ENCODE measurements at places on chromosomes 2 and 18.
A peak's percentile ranks its signal among the peaks of the same experiment; 100 is the strongest.

- no peak for DNase-seq
Observed at GRCh38 chr2:128378231-128379020, 59.8 kb upstream of the HS6ST1 start.

GRCh38 chr2:68709421-68709911 lies 25.1 kb upstream of the ARHGAP25 start:
- DNase-seq: peak; percentile 18

DNA sequence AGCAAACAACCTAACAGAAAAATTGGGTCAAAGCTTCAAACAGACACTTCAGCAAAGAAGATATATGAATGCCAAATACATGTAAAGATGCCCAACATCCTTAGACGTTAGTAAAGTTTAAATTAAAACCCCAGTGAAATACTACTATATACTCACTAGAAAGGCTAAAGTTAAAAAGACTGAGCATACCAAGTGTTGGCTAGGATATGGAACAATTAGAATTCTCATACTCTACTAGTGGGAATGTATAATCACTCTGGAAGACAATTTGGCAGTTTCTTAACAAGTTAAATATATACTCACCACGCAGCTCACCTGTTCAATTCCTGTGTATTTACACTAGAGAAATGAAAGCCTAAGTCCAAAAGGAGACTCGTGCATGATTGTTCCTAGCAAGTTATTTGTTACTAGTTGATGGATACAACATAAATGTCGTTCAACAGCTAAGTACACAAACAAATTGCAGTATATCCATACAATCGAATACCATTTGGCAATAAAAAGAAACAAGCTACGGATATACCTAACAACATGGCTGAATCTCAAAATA lies 183.7 kb upstream of the ZFP36L2 start:
- no peak for DNase-seq

GRCh38 chr2:172817411-172817810 lies 81.8 kb downstream of the RAPGEF4 start:
- no peak for DNase-seq

DNA sequence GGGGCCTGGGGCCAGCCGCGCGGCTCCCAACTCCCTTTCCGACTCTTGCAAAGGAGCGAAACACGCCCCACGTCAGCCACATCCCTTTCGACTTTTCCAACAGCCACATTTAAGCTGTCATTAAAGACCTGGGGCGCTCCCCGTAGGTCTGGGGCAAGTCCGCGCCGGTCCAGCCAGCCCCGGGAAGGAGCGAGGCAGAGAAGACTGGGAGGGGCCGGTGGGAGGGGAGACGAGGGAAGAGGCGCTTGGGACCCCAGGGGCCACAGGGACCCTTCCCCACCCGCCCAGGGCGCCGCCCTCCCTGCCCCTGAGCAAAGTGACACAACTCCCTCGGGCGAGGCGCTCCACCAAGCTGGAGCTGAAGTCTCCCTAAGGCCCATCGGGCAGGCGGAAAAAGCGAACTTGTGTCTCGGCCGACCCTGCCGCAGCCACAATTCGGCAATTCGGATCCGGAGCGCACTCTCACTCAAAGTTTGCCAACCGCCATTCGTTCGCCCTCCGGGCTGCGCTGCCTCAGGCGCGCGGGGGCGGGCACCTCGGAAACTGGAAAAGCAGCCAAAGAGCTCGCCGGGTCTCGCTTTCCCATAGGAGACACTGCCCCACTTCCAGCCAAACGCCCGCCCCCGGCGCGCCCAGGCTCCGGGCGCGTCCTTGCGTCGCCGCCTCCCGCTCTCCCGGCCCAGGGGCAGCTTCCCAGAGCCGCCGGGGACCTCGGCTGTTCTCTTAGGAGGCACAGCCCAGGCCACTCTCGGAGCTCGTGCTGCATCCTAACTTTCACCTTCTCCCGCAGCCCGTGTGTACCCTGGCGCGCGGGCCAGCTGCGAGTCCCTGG lies 1.1 kb upstream of the KCTD1 start:
- peak; percentile 9 for DNase-seq

DNA sequence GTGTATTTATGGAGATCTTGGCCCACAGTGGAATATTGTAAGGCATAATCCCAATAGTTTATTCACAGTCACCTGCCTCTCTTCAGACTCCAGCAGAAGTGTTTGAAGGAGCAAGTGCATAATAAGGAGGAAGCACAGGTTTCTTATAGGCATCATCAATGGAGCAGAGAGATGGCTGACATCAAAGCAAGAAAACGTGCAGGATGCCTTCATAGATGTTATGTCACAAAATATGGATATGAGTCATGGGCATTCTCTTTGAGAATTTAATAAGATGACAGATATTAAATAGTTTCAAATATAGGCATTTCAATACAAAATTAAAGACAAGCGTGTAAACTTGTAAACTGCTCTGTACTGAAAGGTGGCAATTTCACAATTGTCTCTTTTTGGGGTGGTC lies 4.0 kb upstream of the RND3 start:
- no peak for DNase-seq

- no peak for DNase-seq
Observed at GRCh38 chr2:160324917-160325316, 124.8 kb upstream of the ITGB6 start.

DNA sequence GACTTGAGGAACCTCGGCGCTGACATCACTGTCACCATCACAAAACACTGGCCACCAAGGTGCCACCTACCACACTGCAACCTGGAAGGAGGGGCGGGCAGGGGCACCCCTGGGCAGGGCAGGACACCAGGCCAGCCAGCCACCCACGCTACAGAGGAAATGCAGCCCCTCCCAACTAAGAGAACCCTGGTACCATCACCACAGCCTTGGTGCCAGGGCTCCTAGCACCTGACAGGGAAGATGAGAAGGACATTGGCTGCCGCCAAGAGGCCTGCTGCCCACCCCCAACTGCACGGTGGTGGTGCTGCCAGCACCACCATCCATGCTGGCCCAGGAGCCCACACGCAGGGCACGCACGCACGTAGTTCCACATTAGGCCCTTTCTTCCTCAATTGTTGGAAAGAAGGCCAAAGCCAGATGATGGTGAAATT lies 88.7 kb downstream of the HDAC4 start:
- no peak for DNase-seq

- DNase-seq: no peak
Observed at GRCh38 chr2:128563348-128563687, 244.7 kb upstream of the HS6ST1 start.

DNA sequence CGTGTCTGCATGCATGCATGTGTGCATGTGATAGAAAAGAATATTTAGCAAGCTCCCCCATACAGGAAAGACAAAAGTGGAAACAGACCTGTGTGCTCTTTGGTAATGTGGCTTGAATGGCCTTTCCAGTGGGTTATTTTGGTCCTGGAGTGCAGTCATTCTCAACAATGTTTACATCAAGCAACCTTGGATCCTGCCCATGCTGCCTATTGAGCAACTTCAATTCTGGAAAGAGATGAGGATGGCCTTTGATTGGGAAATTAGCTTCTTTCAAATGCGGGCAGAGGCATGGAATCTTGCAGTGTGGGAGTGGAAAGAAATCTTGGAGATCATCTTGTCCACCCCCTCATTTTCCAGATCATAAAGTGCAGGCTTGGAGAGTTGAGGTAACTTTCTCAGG lies 87.2 kb upstream of the SMAD2 start:
- no peak for DNase-seq

DNA sequence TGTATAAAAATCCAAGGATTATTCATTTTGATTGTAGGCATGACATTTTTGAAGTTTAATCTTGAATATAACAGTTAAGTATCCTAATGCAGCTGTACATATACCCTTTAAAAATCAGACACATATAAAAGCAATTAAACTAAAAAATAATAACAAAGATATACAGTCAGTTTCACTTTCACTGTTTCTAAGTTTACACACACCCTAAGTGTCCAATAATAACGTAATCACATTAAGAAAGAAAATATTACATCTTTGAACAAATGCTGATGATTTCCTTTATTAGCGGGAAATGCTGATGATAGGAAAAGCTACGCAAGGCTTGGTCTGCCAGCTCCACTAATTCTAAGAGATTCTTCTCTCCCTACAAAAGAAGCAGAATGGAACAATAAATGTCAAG lies 38.8 kb downstream of the RTTN start:
- DNase-seq: no peak

- DNase-seq: no peak
Observed at GRCh38 chr2:170493426-170494097, 221.6 kb upstream of the SP5 start.

DNA sequence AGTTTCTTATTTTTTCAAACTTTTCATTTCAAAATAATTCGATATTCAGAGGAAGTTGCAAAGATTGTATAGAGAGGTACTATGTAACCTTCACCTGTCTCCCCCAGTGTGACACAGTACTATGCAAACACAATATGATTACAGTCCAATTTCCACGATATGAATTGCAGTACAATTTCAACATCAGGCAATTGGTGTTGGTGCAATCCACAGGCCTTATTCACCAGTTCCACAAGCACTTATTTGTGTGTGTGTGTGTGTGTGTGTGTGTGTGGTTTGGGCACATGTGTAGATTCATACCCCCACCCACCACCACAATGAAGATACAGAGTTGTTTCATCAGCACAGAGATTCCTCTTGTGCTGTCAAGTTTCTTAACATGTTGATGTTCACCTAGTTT lies 69.7 kb upstream of the ARL4C start:
- DNase-seq: no peak

- no peak for DNase-seq
Observed at GRCh38 chr2:179802051-179802882, 59.1 kb downstream of the ZNF385B start.

DNA sequence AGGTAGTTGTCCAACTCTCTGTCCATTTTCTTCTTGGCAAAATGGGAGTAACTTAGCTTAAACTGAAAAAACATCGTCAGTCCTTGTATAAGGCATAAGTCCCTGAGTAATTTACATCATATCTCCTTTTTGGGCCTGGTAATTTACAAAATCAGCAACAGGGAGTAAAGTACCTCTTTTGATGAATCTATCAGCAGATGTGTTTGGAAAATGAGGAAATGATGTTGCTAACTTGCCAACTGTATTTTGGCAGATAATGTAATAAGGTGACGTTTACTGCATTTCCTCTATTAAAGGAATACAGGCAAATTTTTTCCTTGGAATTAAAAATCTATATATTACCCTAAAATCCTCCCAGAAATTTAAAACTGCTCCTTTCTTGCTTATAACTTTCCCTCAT lies 29.2 kb downstream of the ANKRD44 start:
- DNase-seq: no peak

DNA sequence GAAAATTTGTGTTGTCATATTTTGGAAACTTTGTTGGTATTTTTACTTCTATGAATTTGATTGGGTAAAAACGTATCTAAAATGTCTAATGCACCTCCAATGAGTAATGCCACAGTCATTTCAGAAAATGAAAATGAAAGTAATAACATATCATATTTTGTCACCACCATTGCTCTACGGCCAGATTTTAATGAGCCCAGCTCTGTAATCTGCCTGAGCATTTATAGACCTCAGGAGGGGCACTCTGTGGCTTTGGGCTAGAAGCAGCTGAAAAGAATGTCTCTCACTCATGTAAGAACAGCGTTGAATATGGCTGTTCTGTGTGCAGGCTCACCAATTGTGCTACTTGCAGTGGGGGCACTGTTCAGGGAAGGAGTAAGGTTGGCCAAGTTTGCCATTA lies 32.7 kb upstream of the ABCA12 start:
- DNase-seq: no peak

DNA sequence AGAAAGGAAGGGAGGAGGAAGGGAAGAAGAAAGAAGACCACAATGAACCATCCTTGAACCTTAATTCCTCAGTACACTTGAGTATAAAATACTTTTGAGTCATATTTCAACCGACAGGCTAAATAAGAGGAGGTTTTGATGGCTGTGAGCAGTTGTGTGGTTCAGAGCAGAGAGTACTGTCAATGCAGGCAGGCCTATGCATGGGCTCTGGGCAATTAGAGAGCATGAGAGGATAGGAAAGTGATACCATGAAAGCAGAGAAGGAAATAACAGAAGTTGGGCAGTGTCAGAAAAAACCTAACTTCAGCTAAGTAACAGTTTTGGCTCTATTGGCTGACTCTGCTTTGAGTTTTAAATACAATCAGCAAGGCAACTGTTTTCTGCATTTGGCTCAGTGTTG lies 123.6 kb upstream of the STK17B start:
- no peak for DNase-seq

DNA sequence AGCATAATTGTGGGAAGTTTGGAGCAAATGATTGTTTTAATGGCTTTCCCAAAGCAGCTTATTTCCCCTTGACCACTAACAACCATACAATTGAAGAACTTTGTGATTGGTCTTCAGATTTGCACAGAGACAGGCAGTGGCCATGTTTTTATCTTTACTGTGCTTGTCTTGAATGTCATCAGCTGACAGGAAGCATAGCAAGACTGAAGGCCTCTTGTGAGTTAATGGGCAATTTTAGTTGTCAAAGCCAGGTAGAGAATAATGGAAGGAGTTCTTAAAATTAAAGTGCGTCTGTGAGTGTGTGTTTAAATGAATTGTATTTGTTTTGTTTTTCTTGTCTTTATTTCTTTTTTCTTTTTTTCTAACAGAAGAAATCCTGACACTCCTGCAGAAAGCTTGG lies 809.9 kb downstream of the TSN start:
- DNase-seq: no peak

DNA sequence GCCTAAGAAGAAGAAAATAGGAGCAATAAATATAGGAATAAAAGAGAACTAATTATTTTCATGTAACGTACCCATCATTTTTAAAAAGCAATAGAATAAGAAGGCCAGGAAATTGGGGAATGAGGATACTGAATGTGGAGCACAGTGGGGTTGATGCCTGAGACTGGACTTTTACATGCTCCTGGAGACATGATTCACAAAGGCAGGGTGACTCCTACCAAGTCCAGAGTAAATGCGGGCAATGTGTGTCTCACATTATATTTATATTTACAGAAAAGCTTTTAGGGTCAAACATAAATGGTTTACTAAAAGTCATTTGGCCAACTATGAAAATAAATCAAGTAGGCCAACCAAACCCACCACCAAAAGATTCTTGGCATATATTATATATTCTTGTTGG lies 87.9 kb upstream of the COL5A2 start:
- DNase-seq: no peak

DNA sequence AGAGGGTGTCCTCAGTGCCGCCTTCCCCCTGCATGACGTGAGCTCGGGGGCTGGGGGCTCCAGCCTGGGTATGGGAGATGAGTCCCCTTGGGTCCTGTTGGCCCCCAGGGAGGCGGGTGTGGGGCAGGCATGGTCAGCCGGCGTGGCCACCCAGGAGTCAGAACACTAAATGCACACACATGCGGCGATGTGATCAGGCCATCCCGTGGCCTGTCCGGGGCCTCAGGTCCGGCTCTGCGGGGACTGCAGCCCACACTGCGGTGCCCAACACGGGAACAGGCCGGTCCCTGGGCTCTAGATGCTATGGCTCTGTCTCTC lies 13.8 kb downstream of the ANO7 start:
- DNase-seq: no peak

Measured in NCI-H1930 (cell line).